ENCODE measurements at places on chromosomes 13 and 19.

GRCh38 chr13:27044837-27045570, 126.6 kb downstream of the USP12 start:
- DNase-seq: no peak

DNA sequence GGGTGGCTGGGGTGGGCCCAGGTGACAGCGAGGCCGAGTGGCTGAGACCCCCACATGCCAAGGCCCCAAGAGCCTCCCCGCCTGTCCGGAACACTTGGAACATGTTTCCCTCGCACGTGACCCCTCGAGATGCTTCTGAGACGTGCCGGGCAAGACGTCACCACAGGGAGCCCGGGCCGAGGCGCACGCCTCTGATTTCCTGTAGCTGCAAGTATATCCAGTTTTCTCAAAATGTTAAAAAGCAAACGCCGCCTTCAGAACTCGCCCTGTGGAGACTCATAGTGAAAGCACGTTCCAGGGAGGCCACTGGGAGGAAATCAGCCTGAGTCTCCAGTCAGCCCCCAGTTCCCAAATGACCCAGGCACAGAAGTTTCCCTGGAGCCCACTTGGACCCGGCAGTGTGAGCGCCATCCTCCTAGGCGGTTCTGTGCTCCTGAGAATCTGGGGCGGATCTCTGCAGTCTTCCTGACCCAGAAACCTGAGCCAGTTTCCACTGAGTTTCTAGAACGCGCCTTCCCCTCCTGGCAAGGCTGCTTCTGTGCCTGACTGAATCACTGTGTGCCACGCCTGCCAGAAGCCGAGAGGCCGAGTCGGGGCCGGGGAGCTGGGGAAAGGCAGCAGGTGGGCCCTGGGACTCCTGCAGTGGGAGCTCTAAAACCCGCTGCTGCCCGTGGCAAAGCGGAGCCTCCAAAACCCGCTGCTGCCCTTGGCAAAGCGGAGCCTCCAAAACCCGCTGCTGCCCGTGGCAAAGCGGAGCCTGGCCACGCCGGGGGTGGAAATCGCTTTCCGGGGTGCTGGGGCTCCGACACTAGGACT, 179.3 kb downstream of the KDM4B start:
- DNase-seq: no peak

DNA sequence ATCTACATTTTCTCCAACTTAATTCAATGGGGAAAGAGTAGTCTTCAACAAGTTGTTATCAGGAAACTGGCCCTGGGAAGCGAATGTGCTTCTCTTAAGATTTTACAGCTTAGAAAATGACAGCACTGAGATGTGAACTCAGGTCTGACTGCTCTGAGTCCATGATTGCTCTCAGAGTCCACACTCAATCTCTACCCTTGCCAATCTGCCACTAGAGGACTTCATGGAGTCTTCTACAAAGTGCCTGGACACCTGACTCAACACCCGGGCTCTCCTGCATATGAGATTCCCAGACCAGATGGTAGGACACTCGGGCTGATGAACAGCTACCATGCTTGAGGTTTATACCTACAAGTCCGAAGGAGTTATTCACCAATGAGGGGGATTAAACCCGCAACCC, 74.8 kb downstream of the ABCC4 start:
- no peak for DNase-seq

DNA sequence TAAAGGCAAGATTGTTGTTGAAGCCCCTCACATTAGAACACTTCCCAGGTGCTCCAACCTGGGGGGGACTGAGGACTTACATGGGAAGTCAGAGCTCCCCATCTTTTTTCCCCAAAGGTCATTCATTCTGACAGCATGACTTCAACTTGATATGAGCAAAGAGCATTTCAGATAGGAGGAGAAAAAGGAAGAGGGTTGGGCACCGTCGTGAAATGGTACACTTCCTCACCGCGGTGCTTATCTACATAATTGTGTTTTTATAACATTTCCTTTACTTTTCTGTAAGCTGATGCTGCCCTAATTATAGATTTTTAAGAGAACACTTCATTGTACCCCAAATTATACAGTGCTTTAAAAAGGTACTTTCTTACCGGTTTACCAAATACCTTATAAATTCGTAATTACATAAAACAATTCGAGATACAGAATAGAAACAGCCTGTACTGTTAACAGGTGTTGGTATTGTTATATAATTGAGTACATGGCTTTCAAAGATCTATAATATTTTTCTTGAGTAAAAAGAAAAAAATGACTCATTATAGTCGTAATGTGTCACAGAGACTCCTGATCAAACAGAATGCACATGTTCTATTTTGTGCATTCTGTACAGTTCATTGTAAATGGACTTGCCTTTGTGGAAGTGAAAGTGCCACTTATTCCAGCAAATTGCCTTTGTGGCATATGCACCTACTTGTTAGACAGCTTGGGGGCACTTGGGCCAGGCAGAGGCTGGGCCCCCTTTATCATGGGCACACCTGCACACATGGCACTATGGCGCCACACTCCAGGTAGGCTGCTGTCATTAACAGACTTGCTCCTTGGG, 81.8 kb downstream of the GGACT start:
- DNase-seq: no peak

- DNase-seq: no peak
Measured at GRCh38 chr13:34107806-34108205, 289.9 kb downstream of the RFC3 start.

- DNase-seq: no peak
Measured at GRCh38 chr19:38707512-38708114, 36.7 kb downstream of the CAPN12 start.

GRCh38 chr19:19540715-19541515, 2.9 kb downstream of the CILP2 start:
- DNase-seq: peak; percentile 62

DNA sequence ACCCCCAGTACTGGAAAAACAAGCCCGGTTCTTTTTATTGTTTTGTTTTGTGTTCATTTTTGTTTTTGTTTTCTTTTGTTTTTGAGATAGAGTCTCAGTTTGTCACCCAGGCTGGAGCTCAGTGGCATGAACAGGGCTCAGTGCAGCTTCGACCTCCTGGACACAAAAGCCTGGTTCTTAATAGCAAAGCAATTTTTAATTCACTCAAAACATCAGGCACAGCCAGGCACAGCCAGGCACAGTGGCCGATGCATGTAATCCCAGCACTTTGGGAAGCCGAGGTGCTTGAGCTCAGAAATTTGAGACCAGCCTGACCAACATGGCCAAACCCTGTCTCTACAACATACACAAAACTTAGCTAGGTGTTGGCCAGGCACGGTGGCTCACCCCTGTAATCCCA, 30.7 kb downstream of the INSR start:
- DNase-seq: no peak

DNA sequence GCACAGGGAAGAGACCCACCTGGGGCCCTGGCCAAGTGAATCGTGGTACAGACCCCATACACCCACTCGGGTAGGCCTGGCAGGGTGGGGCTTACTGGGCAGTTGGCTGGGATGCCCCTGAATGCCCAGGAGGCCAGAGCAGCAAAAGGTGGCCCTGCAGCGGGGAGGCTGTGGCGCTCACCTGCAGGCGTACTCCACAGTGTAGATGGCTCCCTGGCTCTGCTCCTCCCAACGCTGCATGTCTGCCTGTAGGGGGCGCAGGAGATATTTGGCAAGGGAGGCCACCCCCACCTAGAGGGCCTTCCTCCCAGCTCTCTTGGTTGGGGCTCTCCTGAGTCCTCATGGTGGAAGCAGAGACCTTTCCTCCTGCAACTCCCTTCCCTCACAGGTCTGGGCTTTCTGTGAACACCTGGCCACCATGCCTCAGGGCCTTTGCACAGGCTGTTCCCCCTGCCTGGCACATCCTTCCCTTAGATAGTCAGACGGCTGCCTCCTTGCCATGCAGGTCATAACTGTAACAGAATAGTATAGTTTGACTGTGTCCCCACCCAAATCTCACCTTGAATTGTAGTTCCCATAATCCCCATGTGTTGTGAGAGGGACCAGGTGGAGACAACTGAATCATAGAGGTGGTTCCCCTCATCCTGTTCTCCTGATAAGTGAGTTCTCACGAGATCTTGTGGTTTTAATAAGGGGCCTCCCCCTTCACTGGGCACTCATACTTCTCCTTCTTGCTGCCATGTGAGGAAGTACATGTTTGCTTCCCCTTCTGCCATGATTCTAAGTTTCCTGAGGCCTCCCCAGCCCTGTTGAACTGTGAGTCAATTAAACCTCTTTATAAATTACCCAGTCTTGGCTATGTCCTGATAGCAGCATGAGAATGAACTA, 5.9 kb downstream of the BORCS8 start:
- peak; percentile 41 for DNase-seq

GRCh38 chr13:67224148-67224846, 5.8 kb downstream of the PCDH9 start:
- DNase-seq: no peak

Data from stimulated activated CD8-positive, alpha-beta memory T cell treated with anti-CD3 and anti-CD28 coated beads, Interleukin-7, amount 100 ng/mL, for 24 hours (primary cell).